Glutamatergic neuron (in vitro differentiated cells): ENCODE measurements at places on chromosomes 13 and 19.

DNA sequence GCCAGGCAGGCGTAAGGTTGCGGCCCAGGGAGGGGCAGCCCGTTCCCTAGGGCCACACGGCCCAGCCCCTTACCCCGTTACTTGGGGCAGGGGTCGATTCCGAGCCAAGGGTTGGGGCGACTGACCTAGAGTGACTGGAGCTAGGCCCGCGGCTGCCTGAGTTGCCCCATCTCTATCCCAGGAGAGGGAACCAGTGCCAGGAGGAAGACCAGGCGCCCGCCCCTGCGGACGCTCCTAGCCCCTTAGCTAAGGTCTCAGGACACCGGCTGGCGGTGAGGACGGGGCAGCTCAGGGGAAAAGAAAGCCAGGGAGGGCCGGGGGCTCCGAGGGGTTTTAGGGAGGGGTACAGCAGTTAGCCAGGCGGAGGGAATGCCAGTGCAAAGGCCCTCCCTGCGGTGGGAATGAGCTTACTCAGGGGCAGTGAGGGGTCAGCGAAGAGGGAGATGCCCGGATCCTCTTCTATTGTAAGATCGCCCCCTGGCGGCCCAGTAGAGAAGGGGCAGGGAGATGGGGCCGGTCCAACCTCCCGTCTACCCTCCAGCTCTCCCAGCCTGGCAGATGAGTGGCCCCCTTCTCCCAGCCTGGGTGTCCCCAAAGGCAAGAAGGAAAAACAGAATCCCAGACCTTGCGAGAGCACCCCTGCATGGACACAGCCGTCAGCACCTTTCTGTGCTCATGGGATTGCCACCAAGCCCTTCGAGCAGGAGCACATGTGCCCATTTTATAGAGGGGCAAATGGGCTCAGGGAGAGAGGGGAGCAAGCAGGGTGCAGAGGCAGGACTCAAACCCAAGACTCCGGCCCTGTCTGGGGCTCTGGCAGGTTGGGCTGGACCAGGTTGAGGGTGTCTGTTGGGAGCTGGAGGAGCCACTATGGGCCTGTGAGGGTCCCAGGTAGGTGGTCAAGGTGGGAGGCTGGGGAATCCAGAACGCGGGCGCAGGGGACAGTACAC, 16.3 kb downstream of the CILP2 start:
- peak; percentile 80 for DNase-seq

- DNase-seq = no peak
Observed at GRCh38 chr13:85373322-85373721, 425.9 kb downstream of the SLITRK6 start.

- DNase-seq = peak; percentile 71
Observed at GRCh38 chr19:3075605-3076431, 13.5 kb upstream of the TLE5 start.

GRCh38 chr19:49080392-49080791, 4.9 kb upstream of the SNRNP70 start:
- no peak for DNase-seq

GRCh38 chr19:13007292-13008045, 12.2 kb downstream of the NFIX start:
- no peak for DNase-seq

GRCh38 chr19:3732108-3732507, 23.9 kb downstream of the TJP3 start:
- DNase-seq = no peak

- no peak for DNase-seq
Observed at GRCh38 chr13:104522235-104523072, 1456.2 kb upstream of the SLC10A2 start.
